HFF-Myc (cell line): ENCODE measurements at places on chromosomes 1 and 21.

DNA sequence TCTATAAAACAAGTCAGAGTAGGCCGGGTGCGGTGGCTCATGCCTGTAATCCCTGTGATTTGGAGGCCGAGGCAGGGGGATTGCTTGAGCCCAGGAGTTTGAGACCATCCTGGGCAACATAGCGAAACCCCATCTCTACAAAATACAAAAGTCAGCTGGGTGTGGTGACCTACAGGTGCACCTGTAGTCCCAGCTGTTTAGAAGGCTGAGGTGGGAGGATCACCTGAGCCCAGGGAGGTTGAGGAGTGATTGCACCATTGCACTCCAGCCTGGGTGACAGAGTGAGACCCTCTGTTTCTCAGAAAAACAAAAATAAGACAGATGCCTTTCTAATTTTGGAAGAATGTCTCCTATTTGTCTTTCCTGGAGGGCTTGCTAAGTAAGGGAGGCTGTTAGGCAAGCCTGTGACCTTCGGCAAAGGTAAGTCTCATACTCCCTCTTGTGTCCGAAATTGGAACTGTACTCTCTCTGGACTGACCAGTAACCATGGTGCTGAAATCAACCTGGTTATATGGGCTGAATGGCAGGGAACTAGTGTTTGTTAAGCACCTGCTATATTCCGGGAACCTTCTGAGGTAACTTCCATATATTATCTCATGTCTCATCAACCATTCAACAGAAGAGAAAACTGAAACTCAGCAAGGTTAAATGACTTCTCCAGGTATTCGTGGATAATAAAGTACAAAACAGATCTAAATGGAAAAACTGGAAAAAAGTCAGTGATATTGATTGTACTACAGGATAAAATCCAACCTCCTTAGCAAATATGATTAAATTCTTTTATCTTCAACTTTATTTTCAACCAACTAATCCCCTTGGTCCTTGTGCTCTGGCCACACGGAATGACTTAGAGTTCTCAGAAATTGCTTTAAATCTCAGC lies 11.8 kb upstream of the RAB3B start:
- DNase-seq: peak; percentile 93

- DNase-seq: peak; percentile 78
These were observed 42.5 kb upstream of the IL10 start for GRCh38 chr1:206814716-206815341.

DNA sequence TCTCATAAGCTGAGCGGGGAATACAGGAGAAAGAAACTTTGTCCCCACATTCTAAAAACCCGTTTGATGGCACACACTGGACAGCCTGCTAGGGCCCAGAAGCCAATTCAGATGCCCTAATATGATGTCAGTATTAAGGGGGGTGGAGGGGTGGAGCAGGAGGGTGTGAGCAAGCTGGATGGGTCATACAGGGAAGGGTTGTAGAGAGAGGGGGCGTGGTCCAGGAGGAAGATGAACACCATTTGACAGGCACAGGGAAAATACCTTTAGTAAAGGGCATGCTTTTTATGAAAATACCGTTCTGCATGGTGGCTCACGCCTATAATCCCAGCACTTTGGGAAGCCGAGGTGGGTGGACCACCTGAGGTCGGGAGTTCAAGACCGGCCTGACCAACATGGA lies 6.0 kb downstream of the TARS2 start:
- no peak for DNase-seq

DNA sequence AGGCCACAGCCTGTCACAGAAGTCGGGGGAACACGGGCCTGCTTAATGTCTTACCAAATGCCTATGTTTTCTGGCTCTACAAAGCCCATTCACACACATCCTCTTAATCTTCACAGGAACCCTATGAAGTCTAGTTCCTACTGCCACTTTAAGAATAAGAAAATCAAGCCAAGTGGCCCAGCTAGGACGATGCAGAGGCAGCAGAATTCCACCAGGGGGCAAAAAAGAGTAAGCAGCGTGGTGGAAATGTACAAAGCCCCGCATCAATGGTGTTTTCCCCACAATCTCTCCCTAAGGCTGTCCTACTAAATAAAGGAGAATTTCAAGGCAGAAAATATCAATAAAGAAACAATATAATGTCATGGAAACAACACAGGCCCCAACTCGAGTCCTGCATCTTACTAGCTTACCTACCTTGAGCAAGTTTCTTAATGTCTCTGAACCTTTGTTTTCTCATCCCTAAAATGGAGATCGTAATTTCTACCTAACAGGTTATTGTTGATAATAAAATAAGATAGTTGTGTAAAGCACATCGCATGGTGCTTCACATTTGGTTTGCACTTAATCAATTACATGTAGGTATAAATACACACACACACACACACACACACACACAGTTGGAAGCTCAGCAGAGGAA lies 21.4 kb downstream of the SEC16B start:
- peak; percentile 52 for DNase-seq

DNA sequence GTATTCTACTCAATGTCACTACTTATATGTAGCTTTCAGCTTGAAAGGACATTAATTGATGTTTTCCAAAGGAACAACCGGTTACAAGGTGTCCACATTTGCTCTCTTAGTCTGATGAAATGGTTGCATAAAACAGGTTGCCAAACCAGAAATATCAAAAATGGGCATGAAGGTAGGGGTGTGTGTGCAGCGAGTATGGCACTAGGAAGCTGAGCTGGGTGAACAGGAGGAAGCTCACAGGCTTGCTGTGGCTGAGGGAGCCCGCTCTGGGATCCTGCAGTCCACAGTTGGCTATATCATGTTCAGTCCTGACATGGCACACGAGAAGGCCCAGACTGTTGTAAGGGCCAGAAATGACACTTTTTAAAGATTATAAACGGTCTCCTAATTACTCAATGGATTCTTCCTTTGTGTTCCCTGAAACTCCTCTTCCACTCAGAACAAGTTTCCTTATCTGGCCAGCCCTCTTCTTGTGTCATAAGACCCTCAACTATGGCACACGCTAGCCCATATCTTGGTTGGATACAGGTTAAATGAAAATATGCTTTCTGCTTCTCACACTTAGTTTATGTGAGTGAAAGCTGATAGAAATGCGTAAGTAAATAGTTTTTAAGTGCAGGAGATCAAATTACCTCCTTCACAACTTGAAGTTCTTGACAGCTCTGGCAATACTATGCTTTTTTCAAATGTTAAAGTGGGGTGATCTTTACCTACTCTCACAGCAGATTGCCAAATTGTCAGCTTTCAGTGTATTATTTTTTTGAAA lies 201.5 kb downstream of the LMO4 start:
- no peak for DNase-seq

- DNase-seq: no peak
These were observed 121.2 kb upstream of the GALNT2 start for GRCh38 chr1:229945795-229946194.

DNA sequence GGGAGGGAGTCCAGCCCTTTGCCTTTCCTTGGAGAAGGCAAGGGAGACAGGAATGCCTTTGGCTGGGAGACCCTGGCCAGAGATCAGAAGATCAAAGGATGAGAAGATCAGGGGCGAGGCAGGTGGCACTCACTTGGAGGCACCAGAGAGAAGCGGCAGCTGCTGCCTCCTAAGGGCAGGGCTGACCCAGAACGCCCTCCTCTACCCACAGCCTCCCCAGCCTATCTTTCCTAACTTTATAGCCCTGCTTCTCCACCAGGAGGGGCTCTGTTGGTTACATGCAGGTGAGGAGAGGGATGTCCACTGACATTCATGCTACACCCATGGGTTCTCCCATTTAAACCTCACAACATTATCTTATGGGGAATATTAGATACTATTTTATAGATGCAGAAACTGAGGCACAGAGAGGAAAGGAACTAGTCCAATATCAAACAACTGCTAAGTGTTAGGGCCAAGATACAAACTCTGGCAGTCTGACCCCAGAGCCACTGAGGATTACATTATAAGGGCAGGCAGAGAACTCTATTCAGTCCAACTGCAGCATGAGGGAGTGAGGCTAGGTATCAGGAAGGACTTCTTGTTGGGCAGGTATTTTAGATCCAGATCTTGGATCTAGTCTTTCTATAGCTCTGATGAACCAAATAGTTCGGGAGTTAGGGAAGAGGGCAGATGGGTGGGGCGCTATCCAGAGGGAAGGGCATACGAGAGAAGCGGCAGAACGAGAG lies 19.9 kb downstream of the LGR6 start:
- DNase-seq: no peak

DNA sequence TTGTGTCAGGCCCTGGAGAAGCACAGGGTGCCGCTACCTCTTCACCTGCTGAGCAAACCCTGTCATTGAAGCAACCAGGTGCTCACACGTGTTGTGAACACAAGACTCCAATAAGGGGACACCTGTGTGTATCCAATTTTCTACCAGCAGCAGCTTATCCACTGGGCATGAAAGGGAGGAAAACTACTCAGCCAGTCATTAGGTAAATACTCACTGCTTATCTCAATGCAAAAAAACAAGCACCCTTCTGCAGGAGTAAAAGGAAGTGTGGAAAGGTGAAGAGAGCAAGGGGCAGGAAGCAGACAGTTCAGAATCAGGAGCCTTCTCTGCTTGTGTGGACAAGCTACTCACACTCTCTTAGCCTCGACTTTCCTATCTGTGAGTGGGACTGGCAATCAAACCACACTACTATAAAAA lies 148.9 kb downstream of the ETS2 start:
- DNase-seq: no peak

- no peak for DNase-seq
These were observed 56.6 kb upstream of the C1orf21 start for GRCh38 chr1:184329962-184330868.

GRCh38 chr21:37675202-37675801 lies 241.0 kb downstream of the KCNJ6 start:
- DNase-seq: peak; percentile 9

GRCh38 chr1:233513431-233513830 lies 100.5 kb upstream of the KCNK1 start:
- no peak for DNase-seq

GRCh38 chr21:42695697-42696380 lies 42.4 kb downstream of the PDE9A start:
- DNase-seq: peak; percentile 33

DNA sequence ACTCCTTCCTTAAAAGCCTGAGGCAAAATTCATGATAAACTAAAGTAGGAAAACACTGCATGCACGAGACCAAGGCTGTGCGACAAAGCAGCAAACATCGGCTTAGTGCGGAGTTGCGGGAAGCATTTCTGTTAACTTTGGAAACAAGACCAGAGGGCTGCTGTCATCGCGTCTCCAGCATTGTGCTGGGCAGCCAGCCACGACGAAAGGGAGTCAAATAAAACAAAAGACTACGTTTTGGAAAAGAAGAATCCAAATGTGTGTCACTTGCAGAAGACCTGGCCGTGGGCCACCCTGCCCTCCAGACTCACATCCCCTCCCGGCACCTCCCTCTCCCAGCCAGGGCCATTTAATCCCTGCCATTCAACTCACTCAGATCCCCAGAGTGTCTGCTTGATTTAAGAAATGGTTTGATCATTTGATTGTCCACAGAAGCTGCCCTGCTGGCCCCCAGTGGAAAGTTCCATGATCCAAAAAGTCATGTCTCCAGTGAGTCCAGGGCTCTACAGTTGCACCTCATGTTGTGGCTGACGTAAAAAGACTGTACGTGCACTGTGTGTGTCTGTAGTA lies 2.4 kb upstream of the KRTAP10-11 start:
- DNase-seq: no peak

DNA sequence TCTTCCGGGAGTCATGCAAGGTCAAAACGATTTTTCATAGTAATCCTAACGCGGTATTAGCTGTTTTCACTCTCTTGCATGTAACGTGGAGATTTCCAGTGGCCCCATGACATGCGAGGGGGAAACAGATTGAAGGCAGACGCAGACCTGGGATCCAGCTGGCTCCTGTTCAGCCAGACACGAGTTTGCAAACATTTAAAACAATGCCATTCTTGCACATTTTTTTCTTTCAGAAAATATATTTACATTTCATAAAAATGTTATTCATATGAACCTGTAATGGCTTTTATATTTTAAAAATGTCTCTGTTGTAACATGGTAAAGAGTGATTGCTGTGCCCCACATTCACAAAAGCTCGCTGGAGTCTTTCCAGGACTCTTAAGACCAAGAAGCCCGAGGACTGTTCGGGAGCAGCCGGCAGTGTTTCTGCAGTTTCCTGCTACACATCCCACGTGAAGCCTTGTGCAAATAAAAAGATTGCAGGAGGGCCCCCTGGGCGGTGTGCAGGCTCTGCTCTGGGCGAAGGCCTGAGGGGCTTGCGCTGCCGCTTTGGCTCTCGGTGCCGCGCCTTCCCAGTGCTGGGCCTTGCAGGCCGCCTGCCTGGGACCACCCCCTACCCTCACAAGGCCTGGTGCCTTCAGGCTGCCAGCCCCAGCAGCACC lies 184.9 kb downstream of the DYRK1A start:
- no peak for DNase-seq

DNA sequence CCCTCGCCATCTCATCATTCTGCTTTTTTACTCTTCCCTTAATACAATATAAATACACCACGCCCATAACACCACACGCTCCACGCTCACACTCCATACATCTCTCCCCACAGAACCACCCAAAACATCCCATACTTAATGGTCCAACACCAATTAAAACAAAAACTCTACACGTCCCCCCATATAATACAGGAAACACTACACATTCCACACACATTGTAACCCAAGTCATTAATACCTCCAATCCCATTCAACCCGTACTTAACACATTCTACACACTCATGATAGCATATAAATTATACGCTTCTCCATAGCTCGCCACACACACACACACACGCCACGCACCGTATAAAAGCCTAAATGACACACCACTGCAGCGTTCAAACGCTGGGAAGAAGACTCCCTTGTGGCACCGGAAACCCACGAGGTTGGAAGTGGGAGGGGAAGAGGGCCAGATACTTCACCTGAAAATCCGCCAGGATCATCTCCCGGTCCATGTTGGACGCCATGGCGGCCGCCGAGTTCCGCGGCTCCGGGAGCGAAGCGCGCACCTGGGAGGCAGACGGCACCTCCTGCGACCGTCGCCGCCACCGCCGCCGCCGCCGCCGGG lies 659 bp downstream of the FAF1 start:
- no peak for DNase-seq

DNA sequence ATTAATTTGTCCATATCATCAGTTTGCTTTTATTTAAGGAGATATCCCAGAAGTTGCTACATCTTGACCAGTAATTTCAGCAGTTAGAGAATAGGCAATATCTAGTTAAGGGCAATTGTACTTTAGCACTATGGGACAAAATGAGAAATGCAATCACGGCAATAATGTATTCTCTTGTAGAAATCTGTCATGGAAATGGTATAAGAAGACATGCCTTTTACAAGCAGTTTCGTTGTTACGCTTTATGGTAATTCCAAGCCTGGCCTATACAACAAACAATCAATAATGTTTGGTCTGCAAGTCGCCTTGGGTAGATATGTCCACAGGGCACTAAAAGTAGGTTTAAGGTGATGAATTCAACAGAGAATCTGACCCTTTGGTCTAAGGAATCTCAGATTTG lies 1.2 kb upstream of the NOS1AP start:
- DNase-seq: no peak

DNA sequence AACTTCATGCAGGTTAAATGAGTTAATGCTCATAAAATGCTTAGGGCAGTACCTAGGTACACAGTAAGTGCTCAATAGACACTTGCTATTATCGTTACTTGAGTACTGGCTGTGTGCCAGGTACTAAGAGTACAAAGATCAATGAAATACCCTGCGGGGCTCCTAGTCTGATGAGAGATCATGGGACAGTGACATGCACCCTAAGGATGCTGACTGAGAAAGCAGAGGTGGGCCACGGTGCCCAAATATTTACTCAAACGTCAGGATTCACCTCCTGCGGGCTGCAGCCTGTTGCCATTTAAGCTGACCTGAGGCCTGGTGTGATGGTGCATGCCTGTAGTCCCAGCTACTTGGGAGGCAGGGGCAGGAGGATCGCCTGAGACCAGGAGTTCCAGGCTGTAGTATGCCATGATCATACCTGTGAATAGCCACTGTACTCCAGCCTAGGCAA lies 19.8 kb upstream of the LUZP1 start:
- DNase-seq: no peak
